ENCODE measurements at places on chromosomes 2 and 18.

DNA sequence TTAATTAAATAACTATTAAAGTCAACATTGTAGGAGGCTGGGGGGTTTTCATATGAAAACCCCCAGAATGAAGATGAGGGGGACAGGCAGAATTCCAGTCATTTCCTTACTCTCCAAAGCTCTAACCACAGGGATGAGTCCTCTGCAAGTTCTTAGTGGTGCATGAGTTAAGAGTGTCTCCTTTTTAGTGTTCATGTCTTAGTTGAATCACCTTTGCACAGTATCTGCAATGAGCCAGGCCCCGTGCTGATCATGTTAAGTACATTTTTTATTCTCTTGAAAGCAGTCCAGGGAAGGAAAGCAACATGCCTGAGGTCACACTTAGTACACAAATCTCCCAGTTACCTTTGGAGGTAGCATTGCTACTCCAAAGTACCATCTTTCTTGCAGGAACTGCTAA is 25.7 kb upstream of the MSGN1 start:
- DNase-seq = no peak
- H3K36me3 ChIP-seq = no peaks in the 10 kb centered on the region
- H3K4me1 ChIP-seq = peaks cover 32% of the 10 kb centered on the region

GRCh38 chr18:34039201-34039600 is 185.5 kb downstream of the NOL4 start:
- no peak overlapping the region for H3K27ac ChIP-seq
- no peak overlapping the region for H3K4me3 ChIP-seq

- no peak overlapping the region for H3K27ac ChIP-seq
- H3K36me3 ChIP-seq = no peaks in the 10 kb centered on the region
- no peak for DNase-seq
- no peaks in the 10 kb centered on the region for H3K27me3 ChIP-seq
Measured at GRCh38 chr18:51861046-51861445, 479.0 kb upstream of the DCC start.

- H3K4me3 ChIP-seq = peak overlapping the region; percentile 77
- peaks cover 5% of the 10 kb centered on the region for H3K27me3 ChIP-seq
- H3K36me3 ChIP-seq = no peaks in the 10 kb centered on the region
- no peak for DNase-seq
Measured at GRCh38 chr18:61554117-61554776, 221.0 kb downstream of the CDH20 start.

DNA sequence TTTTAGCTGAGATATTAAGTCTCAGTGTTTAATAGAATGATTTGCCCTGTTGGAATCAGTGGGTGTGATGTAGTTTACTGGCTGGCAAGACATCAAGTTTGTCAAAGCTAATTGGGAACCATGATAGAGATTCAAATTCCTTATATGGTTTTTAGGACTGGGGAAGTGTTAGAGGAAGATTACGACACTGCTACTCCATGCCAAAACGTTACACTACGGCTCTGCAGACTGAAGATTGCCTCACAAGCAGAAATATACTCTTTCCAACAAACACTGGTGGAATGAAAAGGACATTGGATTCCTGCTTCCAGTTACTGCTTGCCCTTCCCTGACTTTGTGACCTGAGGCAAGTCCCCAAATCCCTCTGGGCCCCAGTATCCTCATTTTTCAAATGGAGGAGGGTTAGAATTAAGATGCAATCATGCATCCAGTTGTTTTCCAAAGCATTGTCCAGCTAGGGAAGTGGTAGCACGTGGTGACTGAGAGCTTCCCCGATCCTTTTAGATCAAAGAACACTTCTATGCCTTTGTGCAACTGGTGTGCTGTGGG is 147.6 kb downstream of the CDC42EP3 start:
- no peak for DNase-seq
- no peaks in the 10 kb centered on the region for H3K36me3 ChIP-seq
- no peaks in the 10 kb centered on the region for H3K27me3 ChIP-seq
- H3K27ac ChIP-seq = no peak overlapping the region

DNA sequence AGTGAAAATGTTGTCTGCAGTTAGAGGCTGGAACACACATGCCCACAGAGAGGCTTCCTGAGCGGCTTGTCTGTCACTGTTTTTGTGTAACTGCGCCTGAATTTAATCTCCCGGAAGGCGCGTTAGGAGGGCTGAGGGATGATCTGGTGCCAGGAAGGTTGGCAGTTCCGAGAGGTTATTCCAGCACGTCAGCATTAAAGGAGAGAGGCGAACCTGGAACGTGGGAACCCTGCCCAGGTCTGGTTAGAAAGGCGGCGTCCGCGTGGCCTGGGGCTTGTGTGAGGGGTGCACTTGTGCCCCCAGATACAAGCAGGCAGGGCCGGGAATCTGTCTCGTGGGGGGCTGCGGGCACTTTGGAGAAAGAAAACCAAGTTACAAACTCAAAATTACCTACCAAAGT is 75.3 kb downstream of the NFATC1 start:
- DNase-seq = no peak
- H3K27me3 ChIP-seq = no peaks in the 10 kb centered on the region
- no peak overlapping the region for H3K4me3 ChIP-seq
- peaks cover 56% of the 10 kb centered on the region for H3K36me3 ChIP-seq

DNA sequence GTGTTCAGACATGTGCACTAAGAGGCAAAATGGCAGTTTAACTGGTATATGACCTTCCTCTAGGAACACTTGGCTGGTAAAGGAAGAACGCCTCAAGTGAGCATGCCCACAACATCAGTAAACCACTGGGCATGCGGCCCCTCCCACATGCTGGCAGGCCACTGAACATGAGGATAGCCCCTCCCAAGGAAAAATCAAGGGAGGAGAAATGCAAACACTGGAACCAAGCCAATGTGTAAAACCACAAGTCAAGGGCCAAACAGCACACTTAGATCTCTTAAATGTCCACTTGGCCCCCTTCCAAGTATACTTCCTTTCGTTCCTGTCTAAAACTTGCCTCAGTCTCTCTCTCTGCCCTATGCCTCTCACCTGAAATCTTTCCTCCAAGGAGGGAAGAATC is 980.8 kb downstream of the TSN start:
- no peak overlapping the region for H3K27ac ChIP-seq
- no peaks in the 10 kb centered on the region for H3K27me3 ChIP-seq
- H3K4me1 ChIP-seq = no peaks in the 10 kb centered on the region
- no peaks in the 10 kb centered on the region for H3K36me3 ChIP-seq

GRCh38 chr2:176149939-176150583 is 1.3 kb upstream of the HOXD4 start:
- no peak overlapping the region for H3K27ac ChIP-seq
- no peaks in the 10 kb centered on the region for H3K36me3 ChIP-seq
- peaks cover 70% of the 10 kb centered on the region for H3K27me3 ChIP-seq
- no peak for DNase-seq

DNA sequence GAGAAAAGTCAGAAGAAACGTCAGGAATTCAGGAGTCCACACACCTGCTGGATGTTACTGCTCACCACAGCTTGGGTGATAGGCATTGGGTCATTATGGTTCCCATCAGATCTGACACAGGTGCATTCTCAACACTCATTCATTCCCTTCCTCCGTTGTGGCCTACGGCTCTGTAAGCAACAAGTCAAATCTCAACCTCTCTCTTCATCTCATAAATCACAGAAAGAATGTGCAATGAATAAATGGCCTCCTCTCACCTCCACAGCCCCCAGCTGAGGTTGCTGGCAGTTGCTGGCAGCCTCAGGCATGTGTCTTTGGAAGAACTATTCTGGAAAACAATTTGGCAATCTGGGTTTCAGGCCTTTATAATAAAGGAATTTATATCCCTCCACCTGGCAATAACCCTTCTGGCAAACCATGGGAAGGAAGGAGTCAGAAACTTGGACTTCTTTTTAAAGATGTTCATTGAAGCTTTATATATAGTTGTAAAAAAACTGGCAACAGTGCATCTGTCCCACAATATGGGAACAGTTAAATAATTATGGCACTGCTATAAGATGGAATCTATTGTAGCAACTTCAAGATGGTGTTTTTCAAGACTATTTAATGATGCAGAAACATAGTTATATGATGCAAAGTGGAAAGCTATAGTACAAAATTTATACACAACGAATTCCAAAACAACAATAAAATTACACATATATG is 175.4 kb downstream of the ANAPC1 start:
- no peaks in the 10 kb centered on the region for H3K27me3 ChIP-seq
- peaks cover 16% of the 10 kb centered on the region for H3K4me1 ChIP-seq
- H3K36me3 ChIP-seq = no peaks in the 10 kb centered on the region
- H3K27ac ChIP-seq = no peak overlapping the region

GRCh38 chr18:74331404-74331803 is 15.8 kb downstream of the C18orf63 start:
- H3K4me3 ChIP-seq = no peak overlapping the region
- no peaks in the 10 kb centered on the region for H3K36me3 ChIP-seq
- no peaks in the 10 kb centered on the region for H3K27me3 ChIP-seq
- DNase-seq = no peak
- H3K4me1 ChIP-seq = peaks cover 35% of the 10 kb centered on the region
